ENCODE measurements at places on chromosomes 1 and 21. TPM values are rescaled to one million over a fixed set of nuclear protein-coding genes. Genes with fewer than 3 reads are reported as not detected.

GRCh38 chr1:94709891-94710581, 110.1 kb upstream of the SLC44A3 start:
- H3K27me3 ChIP-seq: no peaks in the 10 kb centered on the region
- DNase-seq: no peak
- no peaks in the 10 kb centered on the region for H3K4me1 ChIP-seq
- H3K27ac ChIP-seq: no peak overlapping the region

- no peak overlapping the region for H3K4me3 ChIP-seq
- H3K4me1 ChIP-seq: no peaks in the 10 kb centered on the region
Measured at GRCh38 chr1:181119093-181119989, 30.8 kb downstream of the IER5 start.

DNA sequence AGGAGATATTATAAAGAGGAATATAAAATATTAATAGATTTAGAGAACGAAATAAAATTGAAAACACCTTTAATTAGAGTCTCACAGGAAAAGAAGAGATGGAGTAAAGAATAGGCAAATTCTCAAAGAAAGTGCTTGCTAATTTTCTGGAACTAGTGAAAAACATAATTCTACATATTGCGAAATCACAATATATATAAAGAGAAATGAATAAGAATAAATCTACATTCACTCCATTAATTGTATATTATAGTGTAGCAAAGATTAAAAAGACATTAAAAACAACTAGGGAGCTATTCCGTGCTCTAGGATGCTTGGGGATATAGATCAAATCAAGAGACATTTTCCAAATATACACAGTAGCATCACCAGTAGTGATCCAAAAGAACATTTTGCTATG, 685.2 kb upstream of the NCAM2 start:
- no peak overlapping the region for H3K27ac ChIP-seq
- H3K4me3 ChIP-seq: no peak overlapping the region
- no peaks in the 10 kb centered on the region for H3K27me3 ChIP-seq
- DNase-seq: no peak
- no peaks in the 10 kb centered on the region for H3K36me3 ChIP-seq

DNA sequence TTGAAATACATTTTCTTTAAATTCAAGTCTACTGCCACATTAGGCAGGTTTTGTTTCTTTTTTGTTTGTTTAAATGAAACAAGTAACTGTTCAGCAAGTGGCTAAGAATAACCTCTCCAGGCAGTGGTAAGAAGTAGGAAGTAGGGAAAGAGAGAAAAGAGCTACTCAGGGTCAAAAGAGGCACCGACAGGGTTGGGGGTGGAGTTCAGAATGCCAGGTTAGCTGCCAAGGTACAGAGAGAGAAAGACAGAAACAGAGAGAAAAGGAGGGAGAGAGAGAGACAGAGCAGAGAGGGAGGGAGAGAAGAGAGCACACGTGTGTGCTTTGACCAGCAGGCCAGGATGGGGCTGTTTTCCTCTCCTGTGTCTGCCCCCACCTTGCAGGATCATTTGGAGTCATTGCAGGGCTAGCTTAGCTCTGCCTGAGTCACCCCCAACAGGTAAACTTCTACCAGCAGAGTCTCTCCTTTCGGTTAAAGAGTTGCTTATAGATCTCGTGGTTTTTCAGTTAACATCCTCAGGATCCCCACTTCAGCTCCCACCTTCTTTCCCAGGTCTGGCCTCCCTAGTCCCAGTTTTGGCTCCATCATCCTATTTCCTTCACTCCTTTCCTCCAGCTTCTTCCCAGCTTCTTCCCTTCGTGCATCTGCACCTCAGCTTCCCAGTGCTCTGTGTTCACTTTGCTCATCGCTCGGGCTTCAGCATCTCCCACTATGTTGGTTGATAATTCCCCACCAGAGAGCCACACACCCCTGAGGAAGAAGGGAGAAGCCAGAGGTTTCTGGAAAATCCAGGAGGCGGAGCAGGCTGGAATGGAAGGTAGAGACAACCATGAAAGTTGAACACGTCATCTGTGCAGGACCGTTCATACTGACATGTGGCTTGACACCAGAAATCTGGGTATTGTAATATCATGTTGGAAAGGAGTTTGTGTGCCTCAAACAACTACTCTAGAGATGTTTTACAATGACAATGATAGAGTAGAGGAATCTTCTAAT, 21.8 kb upstream of the RAB4A start:
- no peaks in the 10 kb centered on the region for H3K4me1 ChIP-seq
- no peak overlapping the region for H3K4me3 ChIP-seq
- H3K36me3 ChIP-seq: no peaks in the 10 kb centered on the region
- H3K27me3 ChIP-seq: peaks cover 2% of the 10 kb centered on the region
- DNase-seq: no peak

GRCh38 chr1:187645651-187646050, 816.9 kb downstream of the PLA2G4A start:
- H3K27me3 ChIP-seq: no peaks in the 10 kb centered on the region
- DNase-seq: no peak
- no peaks in the 10 kb centered on the region for H3K4me1 ChIP-seq

- H3K4me3 ChIP-seq: no peak overlapping the region
- no peak overlapping the region for H3K27ac ChIP-seq
- no peak for DNase-seq
- H3K4me1 ChIP-seq: no peaks in the 10 kb centered on the region
- H3K36me3 ChIP-seq: no peaks in the 10 kb centered on the region
Measured at GRCh38 chr1:57468641-57469523, 45.0 kb upstream of the DAB1 start.

GRCh38 chr1:169696273-169697100, 14.9 kb downstream of the SELL start:
- H3K27me3 ChIP-seq: peaks cover 3% of the 10 kb centered on the region
- no peak overlapping the region for H3K27ac ChIP-seq
- no peaks in the 10 kb centered on the region for H3K36me3 ChIP-seq
- H3K4me1 ChIP-seq: no peaks in the 10 kb centered on the region

GRCh38 chr1:206880314-206880713, 14.9 kb downstream of the IL20 start:
- H3K36me3 ChIP-seq: no peaks in the 10 kb centered on the region
- H3K4me3 ChIP-seq: no peak overlapping the region
- no peaks in the 10 kb centered on the region for H3K27me3 ChIP-seq
- H3K4me1 ChIP-seq: no peaks in the 10 kb centered on the region

- no peaks in the 10 kb centered on the region for H3K27me3 ChIP-seq
- H3K36me3 ChIP-seq: no peaks in the 10 kb centered on the region
- H3K4me1 ChIP-seq: no peaks in the 10 kb centered on the region
- peak overlapping the region; percentile 96 for H3K27ac ChIP-seq
Measured at GRCh38 chr1:44819196-44819607, 10.9 kb downstream of the BTBD19 start.

GRCh38 chr1:231118704-231119453, 43.0 kb upstream of the TRIM67 start:
- H3K4me3 ChIP-seq: no peak overlapping the region
- no peaks in the 10 kb centered on the region for H3K36me3 ChIP-seq
- H3K4me1 ChIP-seq: no peaks in the 10 kb centered on the region
- no peak for DNase-seq

GRCh38 chr1:2481885-2482284, 5.8 kb downstream of the PLCH2 start:
- H3K4me3 ChIP-seq: no peak overlapping the region
- H3K36me3 ChIP-seq: no peaks in the 10 kb centered on the region
- H3K27me3 ChIP-seq: no peaks in the 10 kb centered on the region
- DNase-seq: no peak

GRCh38 chr21:46542588-46543124, 62.2 kb downstream of the S100B start:
- H3K27ac ChIP-seq: no peak overlapping the region
- H3K36me3 ChIP-seq: peaks cover 100% of the 10 kb centered on the region
- H3K4me3 ChIP-seq: no peak overlapping the region
- no peaks in the 10 kb centered on the region for H3K27me3 ChIP-seq
- no peaks in the 10 kb centered on the region for H3K4me1 ChIP-seq
- DNase-seq: peak; percentile 41

- DNase-seq: no peak
- no peaks in the 10 kb centered on the region for H3K27me3 ChIP-seq
- H3K36me3 ChIP-seq: no peaks in the 10 kb centered on the region
- no peak overlapping the region for H3K27ac ChIP-seq
- H3K4me3 ChIP-seq: no peak overlapping the region
- peaks cover 43% of the 10 kb centered on the region for H3K4me1 ChIP-seq
Measured at GRCh38 chr1:183033205-183033604, 10.0 kb downstream of the LAMC1 start.

- H3K4me3 ChIP-seq: peak overlapping the region; percentile 80
- H3K36me3 ChIP-seq: no peaks in the 10 kb centered on the region
- H3K4me1 ChIP-seq: peaks cover 40% of the 10 kb centered on the region
- peak; percentile 90 for DNase-seq
Measured at GRCh38 chr21:35048183-35048601, 910 bp downstream of the RUNX1 start.

DNA sequence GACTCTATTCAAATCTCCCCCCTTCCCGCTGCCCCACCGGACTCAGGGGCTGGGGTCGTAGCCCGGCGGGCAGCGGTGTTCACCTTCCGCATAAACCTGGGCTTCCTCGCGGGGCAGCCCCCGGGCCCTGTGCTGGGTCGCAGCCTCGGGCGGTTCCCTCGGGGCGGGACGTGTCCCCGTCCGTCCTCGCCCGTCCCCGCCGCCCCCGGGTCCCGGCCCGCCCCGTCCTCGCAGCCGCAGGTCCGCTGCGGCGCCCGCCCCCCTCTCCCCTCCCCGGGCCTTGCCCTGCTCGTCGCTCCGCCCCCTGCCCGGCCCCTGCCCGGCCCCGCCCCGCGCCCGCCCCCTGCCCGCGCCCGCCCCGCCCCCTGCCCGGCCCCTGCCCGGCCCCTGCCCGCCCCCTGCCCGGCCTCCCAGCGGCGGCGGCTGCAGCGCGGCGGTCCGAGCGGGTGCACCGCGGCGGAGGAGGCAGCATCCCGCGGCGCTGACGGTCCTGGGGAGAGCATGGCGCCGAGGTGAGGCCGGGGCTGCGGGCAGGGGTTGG, at the start of gene COL18A1:
Gene COL18A1, plus strand, starts transcription at position 436 of the 541 bp plus-strand sequence. Its CDS starts 66 bp downstream, at position 502.
- peak; percentile 68 for DNase-seq
- H3K27ac ChIP-seq: peak within 1 kb of the TSS; percentile 67
- peak within 1 kb of the TSS; percentile 67 for H3K4me3 ChIP-seq
- peaks cover 9% of the 10 kb centered on the region for H3K4me1 ChIP-seq

- DNase-seq: no peak
- H3K27me3 ChIP-seq: peaks cover 40% of the 10 kb centered on the region
- H3K36me3 ChIP-seq: no peaks in the 10 kb centered on the region
- no peak overlapping the region for H3K4me3 ChIP-seq
- H3K27ac ChIP-seq: no peak overlapping the region
Measured at GRCh38 chr21:36709868-36710728, 11.2 kb downstream of the SIM2 start.

- peak; percentile 53 for DNase-seq
- peaks cover 9% of the 10 kb centered on the region for H3K4me1 ChIP-seq
- H3K36me3 ChIP-seq: peaks cover 37% of the 10 kb centered on the region
- H3K27ac ChIP-seq: no peak overlapping the region
Measured at GRCh38 chr1:156246781-156247459, 936 bp downstream of the PAQR6 start.

DNA sequence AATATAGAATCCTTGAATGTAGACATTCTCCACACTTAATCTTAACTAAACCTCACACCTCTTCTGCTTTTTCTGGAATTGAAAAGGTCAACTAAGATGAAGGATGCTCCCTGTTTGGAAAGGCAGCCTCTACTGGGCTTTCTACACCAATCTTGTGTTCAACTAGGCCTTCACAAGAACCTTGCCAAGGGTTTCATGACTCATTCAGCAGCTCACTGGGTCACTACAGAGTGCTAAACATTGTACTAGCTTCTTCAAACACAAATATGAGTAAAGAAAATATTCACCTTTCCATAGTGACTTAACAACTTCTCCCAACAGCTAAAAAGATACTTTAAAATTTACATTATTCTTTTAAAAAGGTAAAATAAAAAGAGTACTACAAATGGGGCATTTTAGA, 135.3 kb upstream of the PRMT6 start:
- H3K27ac ChIP-seq: no peak overlapping the region
- H3K4me1 ChIP-seq: no peaks in the 10 kb centered on the region
- DNase-seq: no peak
- H3K4me3 ChIP-seq: no peak overlapping the region
- no peaks in the 10 kb centered on the region for H3K27me3 ChIP-seq

GRCh38 chr1:94676686-94677085, 135.1 kb upstream of the F3 start:
- H3K4me1 ChIP-seq: no peaks in the 10 kb centered on the region
- H3K36me3 ChIP-seq: no peaks in the 10 kb centered on the region
- H3K27me3 ChIP-seq: no peaks in the 10 kb centered on the region
- no peak overlapping the region for H3K4me3 ChIP-seq
- no peak overlapping the region for H3K27ac ChIP-seq
- DNase-seq: no peak

GRCh38 chr1:39826583-39826982, 37.9 kb upstream of the BMP8B start:
- no peaks in the 10 kb centered on the region for H3K4me1 ChIP-seq
- H3K27me3 ChIP-seq: no peaks in the 10 kb centered on the region
- no peak overlapping the region for H3K27ac ChIP-seq
- H3K4me3 ChIP-seq: no peak overlapping the region
- no peaks in the 10 kb centered on the region for H3K36me3 ChIP-seq
- no peak for DNase-seq

GRCh38 chr1:209875515-209875914, 47.7 kb downstream of the UTP25 start:
- H3K4me3 ChIP-seq: no peak overlapping the region
- no peaks in the 10 kb centered on the region for H3K36me3 ChIP-seq
- no peaks in the 10 kb centered on the region for H3K4me1 ChIP-seq
- peaks cover 2% of the 10 kb centered on the region for H3K27me3 ChIP-seq
- no peak for DNase-seq
- no peak overlapping the region for H3K27ac ChIP-seq

- no peak for DNase-seq
- H3K27ac ChIP-seq: no peak overlapping the region
- H3K36me3 ChIP-seq: no peaks in the 10 kb centered on the region
- no peak overlapping the region for H3K4me3 ChIP-seq
Measured at GRCh38 chr21:34219334-34220060, 144.3 kb upstream of the KCNE2 start.

- H3K4me1 ChIP-seq: no peaks in the 10 kb centered on the region
- no peak overlapping the region for H3K27ac ChIP-seq
- H3K36me3 ChIP-seq: no peaks in the 10 kb centered on the region
- no peak overlapping the region for H3K4me3 ChIP-seq
Measured at GRCh38 chr1:157852476-157852875, 10.9 kb upstream of the CD5L start.

GRCh38 chr1:99808391-99809115, 41.6 kb upstream of the AGL start:
- peaks cover 7% of the 10 kb centered on the region for H3K27me3 ChIP-seq
- H3K36me3 ChIP-seq: no peaks in the 10 kb centered on the region
- H3K27ac ChIP-seq: peak overlapping the region; percentile 76
- H3K4me3 ChIP-seq: peak overlapping the region; percentile 46
- H3K4me1 ChIP-seq: peaks cover 9% of the 10 kb centered on the region

DNA sequence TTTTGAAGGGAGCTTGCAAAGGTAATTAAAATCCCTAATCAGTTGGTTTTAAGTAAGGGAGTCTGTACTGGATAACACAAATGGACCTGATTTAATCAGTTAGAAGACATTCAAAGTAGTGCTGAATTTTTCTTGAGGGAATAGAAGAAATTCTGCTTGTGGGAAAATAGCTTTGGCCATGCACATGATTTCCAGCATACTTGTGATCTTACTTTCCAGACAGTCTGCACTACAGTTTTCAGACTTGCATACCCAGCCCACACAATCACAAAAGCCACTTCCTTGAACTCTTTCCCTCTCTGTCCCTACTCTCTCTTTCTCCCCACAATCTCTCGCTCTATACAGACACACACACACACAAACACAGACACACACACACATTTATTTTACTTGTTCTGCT, 852.1 kb downstream of the PLA2G4A start:
- no peak overlapping the region for H3K4me3 ChIP-seq
- no peaks in the 10 kb centered on the region for H3K27me3 ChIP-seq
- no peak for DNase-seq

GUCA2B gene
- not detected for total RNA-seq

RCSD1 gene
- total RNA-seq: 34.2 TPM

S100B gene
- 0.99 TPM for total RNA-seq

GBP5 gene
- total RNA-seq: 0.74 TPM

C8A gene
- total RNA-seq: not detected

PLA2G2F gene
- total RNA-seq: not detected

DDR2 gene
- total RNA-seq: 6.0 TPM

KRTAP19-1 gene
- total RNA-seq: not detected
